RKO (cell line): ENCODE measurements at places on chromosomes 5 and 9.

- DNase-seq, result no peak
These were observed 27.5 kb upstream of the EFNA5 start for GRCh38 chr5:107698286-107698685.

- peak; percentile 78 for DNase-seq
These were observed 55.6 kb downstream of the PTPDC1 start for GRCh38 chr9:94139672-94140417.

- DNase-seq, result no peak
These were observed 10.7 kb downstream of the PAEP start for GRCh38 chr9:135572233-135572632.

DNA sequence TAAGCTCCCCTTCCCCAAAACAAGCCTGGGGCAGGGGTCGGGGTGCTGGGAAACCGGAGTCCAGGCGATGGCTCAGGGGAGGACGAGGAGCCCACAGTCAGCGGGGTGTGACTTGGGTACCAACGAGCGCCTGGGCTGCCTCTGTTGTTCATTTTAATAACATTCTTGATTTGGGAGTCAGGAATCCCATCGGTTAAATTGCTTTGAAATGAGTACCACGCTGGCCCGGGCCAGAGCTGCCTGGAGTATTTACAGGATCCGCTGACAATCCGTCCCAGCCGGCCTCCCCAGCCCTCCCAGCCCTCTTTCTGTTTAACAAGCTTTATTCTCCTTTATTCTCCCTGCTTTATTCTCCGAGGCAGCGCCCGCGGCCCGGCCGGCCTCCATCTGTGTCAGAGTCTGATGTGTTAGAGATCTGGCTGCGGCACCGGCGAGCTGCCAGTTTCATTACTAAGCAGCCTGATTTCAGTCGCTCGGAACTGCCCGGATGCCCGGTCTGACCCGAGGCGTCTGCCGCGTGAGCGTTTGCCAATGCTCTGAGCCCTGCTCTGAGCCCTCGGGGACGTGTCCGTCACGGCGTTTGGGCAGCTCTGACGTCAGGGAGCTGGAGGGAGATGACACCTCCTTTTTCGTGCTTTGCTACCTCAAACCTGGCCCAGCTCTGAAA lies 16.5 kb upstream of the QRFP start:
- DNase-seq, result no peak

GRCh38 chr9:84669013-84669287 lies 579 bp upstream of the NTRK2 start:
- no peak for DNase-seq

DNA sequence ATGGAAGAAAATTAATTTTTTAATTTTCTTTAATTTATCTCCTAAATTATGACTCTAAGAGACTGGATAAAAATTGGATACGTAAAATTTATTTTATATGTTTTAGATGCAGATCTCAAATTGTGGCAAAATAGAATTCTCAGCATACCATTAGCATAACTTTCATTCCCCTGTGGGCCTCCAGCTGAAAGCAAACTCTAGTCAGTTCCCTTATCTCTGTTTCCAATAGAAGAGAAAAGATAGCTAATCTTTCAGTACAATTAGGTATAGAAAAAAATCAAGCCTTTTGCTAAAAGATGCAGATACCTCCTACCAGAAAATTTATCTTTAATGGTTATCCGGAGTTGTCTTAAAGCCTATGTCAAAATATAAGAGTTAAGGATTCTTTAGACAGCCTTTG lies 1530.6 kb downstream of the EFNA5 start:
- DNase-seq, result no peak

GRCh38 chr5:9596171-9596780 lies 33.9 kb downstream of the TAS2R1 start:
- DNase-seq, result no peak

- no peak for DNase-seq
These were observed 17.2 kb upstream of the UBE2QL1 start for GRCh38 chr5:6431214-6432195.

DNA sequence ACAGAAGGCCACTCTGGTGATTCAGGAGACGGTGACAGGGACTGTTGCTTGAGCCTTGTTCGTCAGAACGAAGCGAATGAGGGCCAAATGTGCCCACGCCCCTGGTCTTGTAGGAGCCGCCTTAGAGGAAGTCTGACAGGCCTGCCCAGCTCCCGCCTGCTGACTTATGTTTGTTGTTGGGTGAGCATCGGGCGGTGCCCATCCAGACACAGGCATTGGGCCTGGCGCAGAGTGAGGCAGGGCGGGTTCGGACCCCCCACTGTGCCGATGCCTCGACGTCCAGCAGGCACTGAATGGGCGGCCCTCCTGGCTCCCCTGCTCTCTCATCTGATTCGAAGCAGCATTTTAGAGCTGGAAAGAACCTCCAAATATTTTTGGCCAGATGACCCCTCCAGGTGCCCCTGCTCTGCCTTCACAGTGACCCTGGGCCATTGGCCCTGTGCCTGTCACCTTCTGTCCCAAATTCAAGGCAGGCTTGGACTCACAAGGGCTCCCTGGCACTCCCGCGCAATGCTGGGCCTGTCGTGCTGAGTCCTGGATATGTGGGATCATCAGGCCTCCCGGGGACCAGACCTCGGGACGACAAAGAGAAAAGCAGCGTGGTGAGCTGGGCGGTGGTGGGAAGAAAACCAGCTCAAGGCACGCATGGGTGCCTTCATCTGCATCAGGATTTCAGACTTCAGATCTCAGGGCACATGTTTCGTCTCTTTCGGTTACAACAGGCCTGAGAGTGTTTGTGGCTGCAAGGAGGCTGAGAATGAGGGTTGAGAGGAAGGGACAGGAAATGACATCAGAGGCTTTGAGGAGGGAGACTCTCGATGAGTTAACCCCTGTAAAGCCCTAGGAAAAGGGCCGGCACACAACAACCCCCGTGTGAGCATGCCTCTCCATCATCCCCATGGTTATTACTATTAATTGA lies 37.1 kb upstream of the OLFM1 start:
- no peak for DNase-seq

DNA sequence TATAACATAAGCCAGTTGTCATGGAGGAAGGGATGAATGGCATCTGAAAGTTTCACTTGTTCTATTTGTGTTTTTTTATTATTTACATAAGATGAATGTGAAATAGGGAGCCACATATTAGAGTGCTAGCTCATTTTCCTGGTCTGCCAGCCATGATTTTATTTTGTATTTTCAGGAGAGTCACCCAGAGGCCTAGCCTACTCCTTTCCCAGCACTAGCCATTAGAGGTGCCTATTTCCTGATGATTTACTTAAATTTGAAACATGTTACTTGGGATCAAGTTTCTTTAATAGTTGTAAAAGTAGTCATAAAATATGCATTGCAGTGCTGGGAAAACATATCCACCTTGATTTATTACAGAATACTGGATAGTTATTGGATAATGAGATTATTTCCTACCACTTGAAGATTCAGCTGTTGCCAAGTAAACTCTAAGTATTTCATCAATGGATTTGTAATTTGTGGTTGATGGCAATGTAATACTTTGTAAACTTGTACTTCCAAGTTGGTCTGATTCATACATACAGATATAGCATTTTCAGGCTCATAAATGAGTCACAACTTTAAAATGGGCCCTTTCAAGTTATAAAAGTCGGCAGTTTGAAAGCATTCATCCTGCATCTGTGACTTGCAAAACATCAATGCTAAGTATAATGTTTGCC lies 50.8 kb downstream of the KCNN2 start:
- DNase-seq, result peak; percentile 29

- no peak for DNase-seq
These were observed 65.3 kb downstream of the GADD45G start for GRCh38 chr9:89670114-89670513.

- no peak for DNase-seq
These were observed 12.6 kb upstream of the FYB1 start for GRCh38 chr5:39231705-39232525.

- peak; percentile 89 for DNase-seq
These were observed 13.7 kb downstream of the TRIO start for GRCh38 chr5:14156650-14157492.

GRCh38 chr5:27830546-27830945 lies 792.2 kb upstream of the CDH9 start:
- peak; percentile 15 for DNase-seq

DNA sequence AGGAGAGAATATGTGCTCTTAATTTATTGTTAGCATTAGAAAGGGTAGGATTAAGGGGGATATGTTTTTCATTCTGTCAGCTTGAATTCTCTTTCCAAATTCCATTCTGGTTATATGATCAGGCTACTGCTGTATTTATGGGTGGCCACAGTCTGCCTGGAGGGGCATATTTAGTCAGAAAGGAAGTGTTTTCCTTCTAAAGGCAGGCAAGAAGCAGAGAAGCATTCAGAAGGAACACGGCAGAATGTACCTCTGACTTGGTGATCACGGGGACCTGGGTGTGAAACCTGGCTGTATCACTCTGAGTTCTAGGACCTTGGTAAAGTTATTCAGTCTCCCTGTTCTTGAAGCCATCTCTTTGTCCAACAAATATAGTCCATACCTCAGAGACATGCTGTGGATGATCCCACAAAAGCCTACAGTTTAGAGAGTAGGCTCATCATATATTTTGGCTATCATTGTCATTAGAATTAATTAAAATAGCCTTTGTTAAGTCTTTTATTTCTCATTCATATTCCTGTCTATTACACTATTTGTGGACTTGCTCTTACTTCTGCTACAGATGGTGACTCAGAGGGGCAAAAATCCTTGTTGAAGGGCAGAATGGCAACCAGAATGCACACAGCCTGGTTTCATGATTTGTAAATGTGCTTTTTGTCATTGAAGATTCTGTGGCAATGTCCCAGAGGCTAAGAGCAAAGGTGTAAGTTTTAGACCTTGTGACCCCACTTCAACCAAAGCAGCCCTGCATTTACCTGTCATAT lies 2.7 kb downstream of the TNC start:
- DNase-seq, result no peak

GRCh38 chr5:148875205-148875875 lies 48.9 kb downstream of the ADRB2 start:
- DNase-seq, result no peak

DNA sequence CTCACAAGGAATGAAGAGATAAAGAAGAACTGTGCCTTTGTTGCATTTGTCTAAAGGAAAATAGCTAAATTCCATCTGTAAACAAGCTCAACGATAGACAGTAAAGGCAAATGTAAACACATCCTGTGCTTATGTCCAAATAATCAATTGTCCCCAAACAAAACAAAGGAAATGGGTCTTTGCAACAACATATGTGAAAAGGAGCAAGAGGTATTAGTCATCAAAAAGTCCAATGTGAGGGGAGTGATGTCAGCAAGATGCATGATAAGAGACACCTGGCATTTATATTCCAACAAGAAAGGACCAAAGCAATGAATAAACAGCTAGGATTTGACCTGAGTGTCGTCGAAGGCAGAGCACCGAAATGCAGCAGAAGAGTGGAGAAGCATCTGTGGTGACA lies 209.1 kb downstream of the ASTN2 start:
- no peak for DNase-seq

- DNase-seq, result no peak
These were observed 100.9 kb downstream of the ST8SIA4 start for GRCh38 chr5:100802208-100802607.

DNA sequence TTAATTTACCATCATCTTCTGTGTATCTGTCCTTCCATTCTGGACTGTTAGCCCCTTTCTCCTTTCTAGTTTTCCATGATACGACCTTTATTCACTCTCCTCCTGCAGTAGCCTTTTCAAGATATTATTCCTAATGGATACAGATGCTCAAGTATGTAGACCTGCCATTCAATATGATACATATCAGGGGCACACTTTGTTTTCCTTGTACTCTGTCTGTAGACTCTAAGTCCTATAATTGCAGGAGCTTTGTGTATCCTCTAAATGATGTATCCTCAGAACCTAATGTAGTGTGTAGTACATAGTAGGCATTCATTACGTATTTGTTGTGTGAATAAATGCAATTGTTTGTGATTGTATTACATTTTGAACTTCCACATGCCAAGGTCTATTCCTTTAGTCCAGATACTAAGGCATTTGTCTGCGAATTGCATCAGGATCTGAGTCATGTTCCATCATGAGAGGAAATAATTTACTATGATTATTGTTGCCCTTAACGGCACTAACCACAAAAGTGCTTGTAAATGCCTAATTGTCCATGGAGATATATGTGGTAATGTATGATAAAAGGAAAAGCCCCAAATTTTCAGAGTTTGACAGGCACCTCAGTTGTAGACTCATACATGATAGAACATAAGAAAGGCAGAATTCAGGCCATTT lies 57.1 kb upstream of the IZUMO3 start:
- DNase-seq, result peak; percentile 12
